ENCODE measurements at places on chromosomes 3 and 15.

GRCh38 chr3:67335813-67336212 lies 318.6 kb downstream of the SUCLG2 start:
- no peak for DNase-seq

- no peak for DNase-seq
These were observed 59.1 kb upstream of the FRMD4B start for GRCh38 chr3:69445024-69445423.

DNA sequence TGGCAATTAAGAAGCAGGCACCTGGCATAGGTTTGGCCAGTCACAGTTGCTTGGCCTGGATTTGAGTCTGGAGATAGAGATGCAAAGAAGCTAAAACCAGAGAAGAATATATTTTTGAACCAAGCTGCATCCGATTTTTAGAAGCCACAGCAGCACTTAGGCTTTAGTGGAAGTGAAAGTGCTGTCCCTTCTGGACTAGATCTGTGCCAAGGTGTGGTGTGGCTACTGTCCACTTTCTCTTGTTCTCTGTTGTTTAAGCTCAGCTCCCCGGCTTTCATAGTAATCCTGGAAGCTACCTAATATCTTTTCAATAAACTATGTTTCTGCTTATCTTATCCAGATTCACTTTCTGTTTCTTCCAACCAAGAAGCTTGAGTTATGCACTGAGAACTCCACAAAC lies 183.4 kb upstream of the THRB start:
- DNase-seq: no peak

DNA sequence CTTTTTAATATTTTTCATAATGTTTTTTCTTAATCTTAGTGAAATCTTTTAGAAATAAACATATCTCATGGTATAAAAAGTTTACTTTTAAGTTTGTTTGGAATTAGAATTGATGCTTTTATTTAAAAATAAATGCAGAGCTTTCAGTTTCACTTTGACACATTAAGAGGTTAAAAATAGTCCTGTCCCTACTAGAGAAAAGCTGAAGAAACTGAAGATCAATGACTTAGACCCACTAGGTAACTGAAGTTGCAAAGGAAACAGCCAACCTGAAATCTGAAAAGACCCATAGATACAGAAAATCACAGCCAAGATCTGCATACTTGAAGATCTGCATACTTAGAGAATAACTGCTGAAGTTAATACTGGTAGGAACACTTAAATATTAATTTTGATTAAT lies 237.6 kb downstream of the RAP2B start:
- DNase-seq: no peak

GRCh38 chr15:80709542-80709941 lies 14.4 kb downstream of the ABHD17C start:
- no peak for DNase-seq

- DNase-seq: no peak
These were observed 141.3 kb upstream of the UBE2E1 start for GRCh38 chr3:23664459-23664858.

DNA sequence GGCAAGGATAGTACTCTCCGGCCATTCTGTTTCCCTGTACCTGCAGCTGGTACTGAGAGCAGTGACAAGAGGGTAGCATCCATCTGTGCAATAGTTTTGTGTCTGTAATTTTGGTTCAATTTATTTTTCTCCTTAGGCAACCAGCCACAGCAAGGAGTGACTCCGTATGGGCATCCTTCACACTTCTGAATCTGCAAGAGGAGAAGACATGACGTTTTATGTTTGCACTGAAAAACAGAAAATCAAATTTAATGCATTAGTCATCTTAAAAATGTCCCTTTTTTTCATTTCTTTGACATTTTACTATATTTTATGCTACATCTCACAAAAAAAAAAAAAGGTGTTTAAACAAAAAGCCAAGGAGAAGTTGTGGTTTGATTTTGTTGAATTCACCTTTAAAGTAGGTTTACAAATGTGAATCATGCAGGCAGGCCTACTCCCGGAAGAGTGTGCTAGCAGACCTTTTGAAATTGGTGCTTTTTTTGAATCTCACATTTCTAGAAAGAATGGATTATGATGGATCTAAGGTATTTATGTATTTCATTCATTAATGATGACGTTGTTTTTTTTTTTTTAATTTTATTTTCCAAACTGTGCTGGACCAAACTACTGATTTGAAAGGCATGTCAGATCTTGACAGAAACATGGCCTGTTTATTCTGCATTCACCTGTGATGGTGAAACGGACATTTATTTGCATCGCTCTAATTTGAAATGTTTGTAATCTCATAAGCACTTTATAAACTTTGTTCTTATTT lies 28.1 kb downstream of the IGSF10 start:
- no peak for DNase-seq

GRCh38 chr3:52742418-52743041 lies 28.2 kb downstream of the NEK4 start:
- peak; percentile 6 for DNase-seq

GRCh38 chr3:177746337-177746933 lies 549.2 kb upstream of the TBL1XR1 start:
- no peak for DNase-seq

GRCh38 chr15:43318990-43319771 lies 11.2 kb downstream of the LCMT2 start:
- no peak for DNase-seq
